NCI-H446 (cell line): ENCODE measurements at places on chromosomes 11 and 22.

DNA sequence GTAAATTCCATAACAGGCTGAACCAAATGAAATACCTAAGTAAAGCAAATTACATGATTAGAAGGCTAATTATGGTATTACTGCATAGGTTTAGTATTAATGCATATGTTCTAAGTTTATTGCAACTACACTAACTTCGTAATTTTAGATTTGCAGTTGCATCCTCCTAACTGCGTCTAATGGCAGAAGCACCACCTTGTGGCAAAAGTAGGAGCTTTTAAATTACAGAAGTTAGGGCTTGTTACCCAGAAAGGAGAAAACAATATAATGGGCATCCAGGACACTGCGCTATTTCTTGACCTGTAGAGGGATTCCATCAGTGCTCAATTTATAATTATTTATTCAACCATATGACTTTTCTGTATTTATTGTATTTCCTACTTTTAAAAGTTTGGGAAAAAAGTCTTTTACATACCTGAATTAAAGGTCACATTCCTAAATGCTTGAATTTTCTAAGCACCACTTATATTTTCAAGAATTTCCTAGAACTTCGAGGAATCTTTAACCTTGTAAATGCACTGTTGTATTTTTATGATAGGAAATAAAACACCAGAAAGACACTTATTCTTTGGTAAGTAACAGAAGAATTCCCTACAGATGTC, 16.3 kb upstream of the GPR83 start:
- peak; percentile 23 for DNase-seq

- no peak for DNase-seq
Measured at GRCh38 chr11:118287006-118287405, 17.5 kb upstream of the CD3E start.

GRCh38 chr11:119155733-119156492, 7.1 kb downstream of the ABCG4 start:
- DNase-seq: no peak

GRCh38 chr11:113387605-113388211, at the start of gene ANKK1:
TSS of gene ANKK1 (plus strand) at chr11:113387779. CDS start at chr11:113387885, 106 bp downstream.
- DNase-seq: no peak

GRCh38 chr11:73551677-73552076, 46.2 kb downstream of the FAM168A start:
- DNase-seq: no peak

GRCh38 chr11:119776031-119776636, 47.1 kb upstream of the NECTIN1 start:
- DNase-seq: no peak

DNA sequence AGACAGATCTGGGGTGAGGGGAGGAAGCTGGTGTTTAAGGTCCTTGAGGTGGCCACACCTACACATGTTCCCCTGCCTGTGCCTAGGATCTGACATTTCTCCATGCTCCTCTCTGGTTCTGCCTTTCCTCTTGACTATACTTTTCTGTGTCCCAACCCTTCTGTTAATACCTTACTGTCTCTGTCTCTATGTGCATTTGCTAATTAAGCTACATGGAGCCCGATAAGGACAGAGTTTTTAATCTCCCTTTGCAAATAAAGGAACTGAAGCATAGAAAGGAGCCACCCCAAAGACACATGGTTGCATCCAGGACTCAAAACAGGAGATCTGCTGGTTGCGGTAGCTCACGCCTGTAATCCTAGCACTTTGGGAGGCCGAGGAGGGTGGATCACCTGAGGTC, 33.1 kb upstream of the CDON start:
- DNase-seq: no peak

GRCh38 chr11:71484248-71485062, 31.5 kb downstream of the NADSYN1 start:
- DNase-seq: no peak

DNA sequence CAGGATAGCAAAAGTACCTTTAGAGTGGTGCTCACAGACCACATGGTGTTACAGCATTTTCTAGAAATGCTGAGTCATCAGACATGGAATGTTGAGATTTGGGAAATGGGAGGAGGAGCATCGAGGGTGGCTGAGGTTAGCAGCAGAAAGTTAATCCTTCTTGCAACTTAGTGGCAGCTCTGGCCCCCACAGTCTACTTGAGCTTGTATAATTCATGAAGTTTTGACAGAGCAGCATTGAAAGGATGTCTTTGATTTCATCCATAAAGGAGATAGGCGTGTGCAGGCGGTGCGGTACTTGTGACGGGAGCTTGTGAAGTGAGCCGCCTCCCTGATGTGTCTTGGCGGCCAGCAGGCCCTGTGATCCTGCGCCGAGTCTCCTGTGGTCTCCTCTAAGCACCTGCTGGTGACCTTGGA, 330.5 kb downstream of the TBC1D22A start:
- no peak for DNase-seq

GRCh38 chr11:85627332-85627997, at the start of gene DLG2:
TSS of gene DLG2 (minus strand) at chr11:85627344.
- peak; percentile 38 for DNase-seq

DNA sequence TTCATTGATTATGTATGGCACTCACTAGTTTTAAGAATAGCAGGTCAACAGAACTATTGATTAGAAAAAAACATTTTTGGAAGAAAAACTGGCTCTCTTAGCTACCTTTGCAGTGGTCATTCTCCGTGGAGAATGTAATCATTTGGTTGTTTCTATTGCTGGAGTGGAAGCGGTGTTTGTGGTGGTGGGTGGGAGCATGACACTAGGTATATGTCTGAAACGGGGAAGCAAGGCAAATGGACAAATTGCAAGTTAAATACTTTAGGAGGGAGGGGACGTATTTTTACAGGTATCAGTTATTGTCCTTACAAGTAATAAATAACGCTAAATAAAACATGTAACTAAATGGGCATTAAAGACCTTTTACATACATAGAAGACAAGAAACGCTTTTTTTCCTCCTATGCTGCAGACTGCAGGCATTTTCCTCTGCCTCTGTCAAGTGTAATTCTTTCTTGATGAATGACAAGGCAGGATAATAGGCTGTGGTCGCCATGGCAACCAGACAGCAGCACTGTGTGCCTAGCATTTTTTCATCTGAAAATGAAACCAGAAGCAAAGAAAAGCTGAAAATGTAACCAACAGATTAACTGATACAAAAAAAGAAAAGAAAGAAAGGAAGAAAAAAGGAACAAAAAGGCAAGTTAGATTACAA, 46.2 kb downstream of the BLID start:
- DNase-seq: peak; percentile 14
